Transverse colon (tissue), 4 donors: ENCODE measurements at places on chromosomes 5 and 9.

- DNase-seq, result no peak
These were observed 37.8 kb downstream of the GOLPH3 start for GRCh38 chr5:32136342-32136741.

DNA sequence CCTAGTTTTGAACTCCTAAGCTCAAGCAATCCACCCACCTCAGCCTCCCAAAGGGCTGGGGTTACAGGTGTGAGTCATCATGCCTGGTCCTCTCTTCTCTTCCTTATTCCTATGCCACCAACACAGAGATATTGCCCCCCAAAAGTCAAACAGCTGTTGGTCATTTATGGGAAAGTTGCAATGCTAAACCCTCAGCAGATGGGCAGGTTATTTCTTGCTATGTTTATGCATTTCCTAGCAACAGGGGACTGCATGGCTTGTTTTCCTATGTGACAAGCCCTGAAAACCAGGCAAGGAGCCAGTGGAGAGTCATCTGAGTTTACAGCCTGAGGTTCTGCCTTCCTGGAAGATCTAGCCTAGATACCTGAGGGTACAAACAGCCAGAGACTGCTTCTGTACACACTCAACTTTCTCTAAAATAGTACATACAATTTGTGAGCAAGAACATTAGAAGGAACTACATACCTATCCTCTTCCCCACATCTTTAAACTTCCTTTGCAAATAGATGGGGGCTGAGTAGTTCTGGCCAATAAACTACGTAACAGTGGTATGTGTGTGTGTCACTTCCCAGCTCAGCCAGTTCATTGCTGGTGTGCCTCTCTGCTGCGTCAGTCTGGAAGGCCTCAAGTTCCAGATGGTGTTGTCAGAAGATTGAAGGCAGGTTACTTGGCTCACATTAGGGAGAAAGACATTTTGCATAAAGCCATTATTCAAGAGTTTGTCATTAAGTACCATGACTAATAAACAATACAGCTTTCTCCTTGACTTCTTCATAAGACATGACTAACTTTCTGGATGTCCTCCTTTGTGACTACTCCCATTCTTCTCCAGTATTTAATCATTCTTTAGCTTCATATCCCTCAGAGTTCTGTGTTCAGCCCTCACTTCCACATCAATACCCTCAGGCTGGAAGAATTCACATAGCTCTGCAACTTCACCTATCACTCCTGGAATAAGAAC is 65.3 kb downstream of the CSNK1A1 start:
- peak; percentile 90 for DNase-seq

DNA sequence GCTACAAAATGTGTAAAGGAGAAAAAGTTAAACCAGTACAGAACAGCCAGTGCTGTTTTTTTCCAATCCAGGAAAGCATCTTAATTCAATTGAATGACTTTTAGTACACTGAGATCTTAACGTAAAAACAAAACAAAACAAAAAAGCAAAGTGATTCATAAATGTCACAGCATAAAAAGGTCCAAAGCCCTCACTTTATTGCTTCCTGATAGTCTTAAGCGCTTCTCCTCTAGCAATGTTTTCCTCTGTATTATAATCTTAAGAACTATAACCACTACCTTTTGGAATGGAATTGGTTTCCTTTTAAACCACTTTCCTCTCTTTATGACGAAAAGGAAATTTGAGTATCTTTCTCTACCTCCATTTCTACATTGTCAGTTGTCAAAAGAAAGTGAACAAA is 91.4 kb downstream of the SEMA5A start:
- no peak for DNase-seq

GRCh38 chr5:91098541-91098940 is 284.6 kb downstream of the ARRDC3 start:
- no peak for DNase-seq

- no peak for DNase-seq
These were observed 41.6 kb downstream of the CDK5RAP2 start for GRCh38 chr9:120538339-120538738.
